ENCODE measurements at places on chromosomes 5 and 9. TPM values are rescaled to one million over a fixed set of nuclear protein-coding genes. Genes with fewer than 3 reads are reported as not detected.

DNA sequence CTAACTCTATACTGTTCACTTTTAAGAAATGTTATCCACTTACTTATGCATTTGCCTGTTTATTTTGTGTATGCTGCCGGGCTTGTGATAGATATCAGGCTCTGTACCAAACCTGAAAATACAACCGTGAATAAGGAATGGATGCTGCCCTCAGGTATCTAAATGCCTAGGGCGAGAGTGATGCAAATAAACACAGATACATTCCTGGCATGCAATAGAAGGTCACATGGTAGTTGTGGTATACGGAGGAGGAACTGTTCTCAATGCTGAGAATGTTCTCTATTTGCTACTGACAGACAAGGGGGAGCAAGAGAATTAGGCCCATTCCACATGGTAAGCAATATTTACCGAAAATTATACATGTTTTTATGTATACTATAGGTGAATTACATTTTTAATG, 227.8 kb downstream of the ICE1 start:
- H3K27me3 ChIP-seq: peaks cover 94% of the 10 kb centered on the region
- H3K4me1 ChIP-seq: no peaks in the 10 kb centered on the region
- DNase-seq: peak; percentile 37
- H3K4me3 ChIP-seq: no peak overlapping the region
- no peaks in the 10 kb centered on the region for H3K36me3 ChIP-seq

GRCh38 chr5:149839761-149840160, 104.8 kb downstream of the PDE6A start:
- no peak for DNase-seq
- no peak overlapping the region for H3K27ac ChIP-seq

DNA sequence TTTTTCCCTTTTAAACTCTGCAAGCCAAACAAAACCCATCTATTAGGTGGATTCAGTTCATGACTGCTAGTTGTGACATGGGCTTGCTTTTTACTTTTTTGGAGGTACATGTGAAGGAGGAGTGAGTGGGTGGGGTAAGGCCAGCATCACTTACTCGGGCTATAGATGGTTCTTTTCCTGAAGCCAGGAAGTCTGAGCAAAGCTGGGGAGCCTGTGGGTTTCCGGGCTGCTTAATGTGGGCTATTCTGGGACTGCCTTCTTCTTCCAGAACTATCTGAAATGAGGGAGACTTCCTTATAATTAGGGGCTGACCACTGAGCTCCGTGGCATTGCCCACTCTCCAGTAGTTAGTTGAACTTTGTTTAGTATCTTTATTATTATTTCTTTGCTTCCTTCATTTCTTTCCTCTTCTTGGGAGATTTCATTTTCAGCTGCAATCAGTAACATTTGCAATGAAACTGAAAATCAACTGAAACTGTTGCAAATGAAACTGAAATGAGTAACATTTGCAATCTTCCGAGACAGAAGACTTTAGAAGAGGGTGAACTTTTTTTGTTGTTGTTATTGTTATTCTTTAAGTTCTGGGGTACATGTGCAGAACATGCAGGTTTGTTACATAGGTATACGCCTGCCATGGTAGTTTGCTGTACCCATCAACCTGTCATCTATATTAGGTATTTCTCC, 204.9 kb downstream of the LRRC70 start:
- H3K27me3 ChIP-seq: no peaks in the 10 kb centered on the region
- no peak overlapping the region for H3K27ac ChIP-seq
- no peak overlapping the region for H3K4me3 ChIP-seq
- no peaks in the 10 kb centered on the region for H3K4me1 ChIP-seq
- no peak for DNase-seq

The GPR150 gene
- total RNA-seq: not detected

- DNase-seq: no peak
- H3K4me1 ChIP-seq: no peaks in the 10 kb centered on the region
- H3K36me3 ChIP-seq: no peaks in the 10 kb centered on the region
- peak overlapping the region; percentile 67 for H3K4me3 ChIP-seq
These were observed 5.9 kb upstream of the TAL2 start for GRCh38 chr9:105656131-105656921.

GRCh38 chr5:149357370-149358293, at the start of gene PCYOX1L:
TSS of gene PCYOX1L (plus strand) at chr5:149358046. CDS start at chr5:149358069, 23 bp downstream.
- peaks cover 30% of the 10 kb centered on the region for H3K36me3 ChIP-seq
- H3K4me1 ChIP-seq: peaks cover 15% of the 10 kb centered on the region
- peak within 1 kb of the TSS; percentile 89 for H3K4me3 ChIP-seq
- no peaks in the 10 kb centered on the region for H3K27me3 ChIP-seq
- H3K27ac ChIP-seq: no peak within 1 kb of the TSS

- peak within 1 kb of the TSS; percentile 88 for H3K4me3 ChIP-seq
- peak within 1 kb of the TSS; percentile 35 for H3K27ac ChIP-seq
- no peaks in the 10 kb centered on the region for H3K27me3 ChIP-seq
- H3K36me3 ChIP-seq: no peaks in the 10 kb centered on the region
- peaks cover 23% of the 10 kb centered on the region for H3K4me1 ChIP-seq
These were observed at the start of gene PAM for GRCh38 chr5:102754767-102755431. TSS of gene PAM (plus strand) at chr5:102755305. CDS start at chr5:102866196, 110,891 bp downstream.

The LRRC19 gene
- total RNA-seq: not detected

The SMIM33 gene
- not detected for total RNA-seq

DNA sequence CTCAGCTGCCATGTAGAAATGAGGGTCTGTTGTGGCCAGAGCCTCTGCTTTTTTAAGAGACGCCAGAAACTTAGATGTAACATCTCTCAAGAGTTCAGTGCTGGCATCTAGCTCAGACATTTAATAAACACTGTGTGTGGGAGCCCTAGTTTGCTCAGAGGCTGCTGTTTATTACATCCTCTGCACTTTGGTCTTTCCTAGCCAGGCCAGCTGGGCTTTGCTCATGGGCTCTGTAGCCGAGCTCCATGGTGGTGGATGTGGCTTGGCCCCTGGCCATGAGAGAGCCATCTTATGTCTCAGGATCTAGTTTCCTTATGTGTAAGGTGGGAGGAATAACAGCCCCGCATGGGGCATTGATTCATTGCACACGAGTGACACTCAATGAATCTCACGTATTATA, 30.0 kb downstream of the ARHGEF37 start:
- peaks cover 23% of the 10 kb centered on the region for H3K4me1 ChIP-seq
- no peak overlapping the region for H3K4me3 ChIP-seq
- no peaks in the 10 kb centered on the region for H3K27me3 ChIP-seq

DNA sequence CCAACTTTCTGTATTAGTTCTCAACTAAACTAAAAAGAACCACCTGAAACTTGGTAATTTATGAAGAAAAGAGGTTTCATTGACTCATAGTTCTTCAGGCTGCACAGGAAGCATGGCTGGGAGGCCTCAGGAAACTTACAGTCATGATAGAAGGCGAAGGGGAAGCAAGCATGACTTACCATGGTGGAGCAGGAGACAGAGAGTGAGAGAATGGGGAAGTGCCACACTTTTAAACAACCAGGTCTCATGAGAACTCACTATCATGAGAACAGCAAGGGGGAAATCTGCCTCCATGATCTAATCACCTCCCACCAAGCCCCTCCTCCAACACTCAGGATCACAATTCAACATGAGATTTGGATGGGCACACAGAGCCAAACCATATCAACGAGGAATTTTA, 123.5 kb downstream of the DEPDC1B start:
- no peak overlapping the region for H3K27ac ChIP-seq
- no peak for DNase-seq
- no peaks in the 10 kb centered on the region for H3K4me1 ChIP-seq
- no peaks in the 10 kb centered on the region for H3K36me3 ChIP-seq

The SPRY4 gene
- 38.4 TPM for total RNA-seq

- no peak overlapping the region for H3K27ac ChIP-seq
- H3K36me3 ChIP-seq: no peaks in the 10 kb centered on the region
- no peak overlapping the region for H3K4me3 ChIP-seq
- no peaks in the 10 kb centered on the region for H3K4me1 ChIP-seq
- no peak for DNase-seq
These were observed 436.6 kb downstream of the DTWD2 start for GRCh38 chr5:118551716-118552115.

DNA sequence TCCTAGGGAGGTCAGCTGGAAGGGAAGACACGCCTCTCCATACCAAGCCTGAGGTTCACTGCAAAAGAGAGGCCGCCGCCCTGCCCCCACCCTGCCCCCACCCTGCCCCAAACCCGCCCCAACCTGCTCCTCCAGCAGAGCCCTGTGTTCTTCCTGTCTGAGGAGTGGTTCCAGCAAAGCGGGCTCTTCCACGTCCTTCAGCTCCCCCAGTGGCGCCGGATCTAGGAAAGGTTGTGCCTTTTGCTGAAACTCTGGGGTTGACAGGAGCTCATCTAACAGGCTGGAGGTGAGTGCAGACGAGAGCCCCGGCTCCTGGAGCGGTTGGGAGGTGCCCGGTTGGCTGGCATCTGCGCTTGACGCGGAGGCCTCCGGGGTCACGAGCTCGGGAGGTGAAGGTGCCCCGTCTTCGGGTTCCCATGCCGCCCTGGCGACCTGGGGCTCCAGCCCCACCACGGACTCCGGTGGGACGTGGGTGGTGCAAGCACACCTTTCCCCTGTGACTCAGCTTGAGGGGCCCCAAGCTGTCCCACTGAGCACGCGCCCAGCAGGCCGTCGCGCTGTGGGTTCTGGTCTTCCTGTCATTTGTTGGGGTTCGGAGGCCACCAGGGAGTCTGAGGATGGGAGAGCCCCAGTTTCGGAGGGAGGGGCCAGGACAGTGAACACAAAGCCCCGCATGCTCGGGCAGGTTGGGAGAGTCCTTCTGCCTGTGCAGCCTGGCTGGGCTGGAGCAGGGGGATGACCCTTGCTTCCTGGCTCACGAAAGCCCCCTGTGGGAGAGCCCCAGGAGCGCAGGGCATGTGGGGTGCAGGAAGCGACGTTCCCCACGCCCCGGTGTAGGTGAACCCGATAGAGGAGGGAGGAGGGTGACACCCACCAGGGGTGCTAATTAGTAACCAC, 1467.1 kb downstream of the FOXD4L5 start:
- no peak overlapping the region for H3K27ac ChIP-seq
- no peaks in the 10 kb centered on the region for H3K4me1 ChIP-seq
- no peak for DNase-seq
- H3K27me3 ChIP-seq: 0 out of 2 replicates have a peak, but pooled peaks cover 3% of the 10 kb centered on the region
- H3K36me3 ChIP-seq: no peaks in the 10 kb centered on the region

DNA sequence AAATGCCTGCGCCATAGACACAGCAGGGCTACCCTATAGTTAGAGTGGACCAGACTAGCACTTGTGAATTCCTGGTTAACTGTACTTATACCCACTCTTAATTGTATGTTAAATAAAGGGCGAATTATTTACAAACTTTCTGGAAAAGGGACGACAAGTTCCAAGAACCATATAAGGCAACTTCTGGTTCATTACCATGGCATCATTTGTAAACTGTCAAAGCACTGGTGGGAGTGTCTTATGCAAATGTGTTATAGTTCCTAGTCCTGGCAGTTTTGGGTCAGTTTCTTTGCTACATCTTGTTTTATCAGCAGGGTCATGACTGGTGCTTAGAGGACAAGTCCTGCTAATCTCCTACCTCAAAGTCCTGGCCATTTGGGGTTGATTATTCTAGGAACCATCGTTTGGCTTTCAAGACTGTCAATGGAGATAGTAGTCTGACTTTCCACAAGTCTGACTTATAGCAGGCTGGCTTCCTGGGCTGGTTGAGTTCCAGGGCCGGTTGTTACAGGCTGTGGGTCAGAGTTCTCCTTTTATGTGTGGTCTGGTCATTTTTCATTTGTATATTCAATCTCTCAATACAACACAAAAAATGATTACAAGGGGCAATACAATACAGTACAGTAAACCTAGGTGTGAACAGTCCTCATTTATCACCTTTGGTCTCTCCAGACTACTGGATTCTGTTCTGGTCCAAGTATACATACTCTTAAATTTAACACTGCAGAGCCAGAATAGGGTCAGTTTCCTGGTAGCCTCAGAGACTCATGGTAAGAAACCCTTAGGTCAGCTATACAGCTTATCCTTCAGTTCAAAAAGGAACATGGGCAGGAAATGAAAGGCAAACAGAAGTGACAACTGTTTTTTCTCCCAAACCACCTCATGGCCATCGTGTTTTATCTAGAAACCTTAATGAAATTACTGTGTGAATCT, 8.3 kb upstream of the CFAP95 start:
- H3K36me3 ChIP-seq: no peaks in the 10 kb centered on the region
- no peak for DNase-seq
- H3K27ac ChIP-seq: no peak overlapping the region
- no peaks in the 10 kb centered on the region for H3K4me1 ChIP-seq
- H3K27me3 ChIP-seq: no peaks in the 10 kb centered on the region
- H3K4me3 ChIP-seq: no peak overlapping the region

DNA sequence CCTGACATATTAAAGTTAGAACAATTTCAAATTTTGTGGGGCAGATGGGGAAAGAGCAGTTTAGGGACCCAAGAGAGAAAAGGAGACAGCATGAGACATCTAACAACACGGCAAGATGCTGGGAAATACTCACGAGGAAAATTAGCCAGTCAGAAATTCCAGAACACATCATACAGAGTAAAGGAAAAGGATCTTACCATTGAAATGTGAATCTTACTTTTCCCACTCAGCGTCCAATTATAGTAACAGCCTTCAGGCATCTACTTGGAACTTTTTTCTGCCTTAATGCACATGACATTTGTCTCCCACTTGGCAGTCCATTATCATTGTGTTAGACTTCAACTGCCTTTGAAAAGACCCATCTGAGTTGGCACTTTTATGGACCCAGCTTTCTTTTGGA, 189.7 kb upstream of the SLC27A6 start:
- peaks cover 3% of the 10 kb centered on the region for H3K27me3 ChIP-seq
- no peak for DNase-seq
- no peak overlapping the region for H3K27ac ChIP-seq
- no peak overlapping the region for H3K4me3 ChIP-seq
- no peaks in the 10 kb centered on the region for H3K4me1 ChIP-seq

GRCh38 chr5:65021527-65022226, 252.9 kb downstream of the CWC27 start:
- DNase-seq: no peak
- H3K27me3 ChIP-seq: no peaks in the 10 kb centered on the region
- no peak overlapping the region for H3K4me3 ChIP-seq
- H3K27ac ChIP-seq: no peak overlapping the region
- no peaks in the 10 kb centered on the region for H3K36me3 ChIP-seq

The CCNO gene
- 5.3 TPM for total RNA-seq
